ENCODE measurements at places on chromosomes 12 and 14.

- DNase-seq = no peak
Observed at GRCh38 chr12:72673853-72674252, 401.7 kb downstream of the TRHDE start.

DNA sequence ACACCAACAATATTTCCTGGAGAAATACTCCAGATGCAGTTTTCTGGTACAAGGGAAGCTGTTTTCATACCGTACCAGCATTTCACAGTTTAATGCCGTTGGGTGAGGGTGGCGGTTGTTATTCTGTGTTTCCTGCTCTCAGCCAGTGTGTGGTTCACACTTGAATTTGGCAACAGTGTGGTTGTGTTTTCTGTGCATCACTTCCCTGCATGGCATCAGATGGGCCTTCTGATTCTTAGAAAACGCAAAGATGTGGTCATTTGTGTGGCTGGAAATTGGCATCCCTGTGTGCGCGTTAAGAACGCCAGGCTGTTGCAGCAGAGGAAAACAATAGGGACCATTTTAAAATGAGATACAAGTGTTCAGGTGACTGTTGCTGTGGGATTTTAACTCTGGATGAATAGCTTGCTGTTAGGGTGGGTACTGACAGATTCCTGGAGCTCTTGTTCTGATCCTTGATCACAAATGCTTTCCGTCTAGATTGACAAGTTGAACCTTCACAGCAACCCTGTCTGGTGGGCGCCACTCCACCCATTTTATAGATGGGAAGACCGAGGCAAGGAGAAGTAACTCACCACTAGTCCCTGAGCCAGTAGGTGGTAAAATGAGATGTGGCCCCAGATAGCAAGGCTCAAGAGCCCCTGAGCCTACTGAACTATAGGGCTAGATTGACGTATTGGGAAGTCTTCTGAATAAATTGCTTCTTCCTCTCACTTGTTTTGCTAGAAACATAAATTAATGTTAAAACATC, 231.2 kb downstream of the CHST11 start:
- DNase-seq = no peak

- DNase-seq = no peak
Observed at GRCh38 chr14:55767286-55767685, 187.3 kb downstream of the KTN1 start.

GRCh38 chr12:40207551-40207950, 17.2 kb upstream of the LRRK2 start:
- no peak for DNase-seq

DNA sequence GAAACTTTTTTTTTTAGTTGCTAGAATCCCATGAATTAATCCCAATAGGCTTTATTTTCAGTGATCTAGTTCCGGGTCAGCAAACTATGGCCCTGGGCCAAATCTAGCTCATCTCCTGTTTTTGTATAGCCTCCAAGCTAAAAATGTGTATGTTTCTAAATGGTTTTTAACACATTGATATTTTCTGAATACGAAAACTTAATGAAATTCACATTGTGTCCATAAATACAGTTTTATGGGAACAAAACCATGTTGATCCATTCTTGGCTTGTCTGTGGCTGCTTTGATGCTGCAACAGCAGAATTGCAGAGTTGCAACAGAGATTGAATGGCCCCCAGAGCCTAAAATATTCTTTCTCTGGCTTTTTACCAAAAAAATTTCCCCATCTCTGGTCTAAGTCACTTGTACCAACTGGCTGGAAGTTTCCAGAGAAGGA, 47.5 kb downstream of the ZNF664 start:
- DNase-seq = no peak

- no peak for DNase-seq
Observed at GRCh38 chr12:115708801-115709200, 568.7 kb downstream of the MED13L start.

DNA sequence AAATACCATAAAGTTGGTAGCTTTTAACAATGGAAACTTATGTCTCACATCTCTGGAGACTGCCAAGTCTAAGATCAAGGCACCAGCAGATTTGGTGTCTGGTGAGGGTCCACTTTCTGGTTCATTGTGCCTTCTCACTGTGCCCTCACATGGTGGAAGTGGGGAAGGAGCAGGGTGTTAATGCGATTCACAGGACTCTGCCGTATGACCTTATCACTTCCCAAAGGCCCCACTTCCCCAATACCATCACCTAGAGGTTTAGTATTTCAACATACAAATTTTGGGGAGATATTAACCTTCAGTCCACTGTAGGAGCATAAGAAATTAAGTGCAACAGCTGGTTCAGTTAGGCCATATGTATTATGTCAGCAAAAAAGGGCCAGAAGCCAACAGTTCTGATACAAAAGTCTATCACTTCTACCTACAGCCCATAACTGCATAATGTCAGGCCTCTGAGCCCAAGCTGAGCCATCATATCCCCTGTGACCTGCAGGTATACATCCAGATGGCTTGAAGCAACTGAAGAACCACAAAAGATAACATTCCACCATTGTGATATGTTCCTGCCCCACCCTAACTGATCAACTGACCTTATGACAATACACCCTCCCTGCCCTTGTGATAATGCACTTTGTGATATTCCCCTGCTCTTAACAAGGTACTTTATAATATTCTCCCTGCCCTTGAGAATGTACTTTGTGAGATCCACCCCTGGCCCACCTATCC, 24.7 kb downstream of the DDHD1 start:
- no peak for DNase-seq

- DNase-seq = no peak
Observed at GRCh38 chr14:29616922-29617321, 310.7 kb downstream of the PRKD1 start.

DNA sequence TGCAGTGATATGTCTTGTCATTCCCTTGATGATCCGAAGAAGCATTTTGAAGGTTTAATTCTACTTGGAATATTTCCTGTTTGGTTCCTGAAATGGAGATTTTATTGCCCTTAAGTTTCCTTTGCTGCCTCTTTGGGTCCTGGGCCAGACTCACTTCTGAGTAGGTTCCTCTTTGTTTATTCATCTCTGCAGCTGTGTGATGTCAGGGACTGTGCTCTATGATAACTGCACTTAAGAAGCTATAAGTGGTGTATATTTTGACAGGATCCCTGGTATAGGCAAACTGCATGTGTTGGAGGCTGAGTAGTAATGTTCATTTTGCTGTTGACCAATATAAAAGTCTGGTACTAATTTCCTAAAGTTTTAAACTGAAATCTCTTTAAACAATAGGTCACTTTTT, at the start of gene KLRC4:
TSS of gene KLRC4 (minus strand) at position 366 of the 400 bp plus-strand sequence. CDS start at position 184, 182 bp downstream.
- no peak for DNase-seq

GRCh38 chr12:42145197-42145549, 499 bp upstream of the GXYLT1 start:
- no peak for DNase-seq

DNA sequence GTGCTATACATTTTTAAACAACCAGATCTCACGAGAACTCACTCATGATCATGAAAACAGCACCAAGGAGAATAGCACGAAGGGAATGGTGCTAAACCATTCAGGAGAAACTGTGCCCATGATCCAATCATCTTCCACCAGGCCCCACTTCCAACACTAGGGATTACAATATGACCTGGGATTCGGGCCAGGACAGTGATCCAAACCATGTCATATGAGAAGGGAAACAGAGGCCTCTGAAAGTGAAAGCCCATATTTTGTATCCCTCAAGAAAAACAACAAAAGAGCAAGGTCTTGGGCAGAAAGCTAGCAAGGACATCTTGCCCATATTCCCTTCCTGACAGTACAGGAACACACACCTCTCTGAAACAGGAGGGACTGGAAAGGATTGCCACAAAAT, 163.9 kb upstream of the VASH1 start:
- no peak for DNase-seq

DNA sequence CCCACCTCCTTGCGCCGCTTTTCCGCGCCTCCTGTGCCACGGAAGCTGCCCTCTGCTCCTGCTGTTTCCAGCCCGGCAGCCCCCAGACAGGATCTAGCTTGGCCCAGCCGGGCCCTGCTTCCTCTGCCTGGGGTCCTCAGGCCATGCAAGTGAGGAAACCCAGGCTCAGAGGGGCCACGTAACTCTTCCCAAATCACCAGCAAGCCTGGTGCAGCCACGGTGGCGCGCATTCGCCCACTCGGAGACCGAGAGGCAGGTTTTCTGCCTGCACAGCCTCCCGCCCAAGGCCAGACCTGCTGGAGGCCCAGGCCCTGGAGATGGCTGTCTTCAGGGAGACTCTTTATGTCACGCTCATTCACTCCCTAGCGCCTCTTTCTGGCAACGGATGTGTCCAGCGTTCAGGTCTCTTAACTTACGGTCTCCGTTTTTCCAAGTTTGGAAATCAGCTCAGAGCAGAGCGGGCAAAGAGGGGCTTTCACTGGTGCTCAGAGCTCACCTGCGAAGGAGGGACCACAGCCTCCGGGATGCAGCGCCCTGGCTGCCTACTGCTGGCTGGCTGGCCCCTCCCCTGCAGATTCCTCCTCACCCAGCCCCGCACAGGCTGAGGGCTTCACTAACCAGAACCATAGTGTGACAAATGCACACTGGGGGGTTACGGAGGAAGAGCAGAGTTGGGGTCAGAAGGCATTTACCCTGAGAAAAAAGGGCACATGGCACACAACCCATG, 20.6 kb upstream of the CEP170B start:
- DNase-seq = no peak

GRCh38 chr12:11856971-11857370, 207.5 kb downstream of the ETV6 start:
- DNase-seq = no peak

GRCh38 chr14:50109342-50109741, 7.0 kb downstream of the VCPKMT start:
- DNase-seq = no peak

- no peak for DNase-seq
Observed at GRCh38 chr12:9143929-9144729, 28.4 kb upstream of the A2M start.

DNA sequence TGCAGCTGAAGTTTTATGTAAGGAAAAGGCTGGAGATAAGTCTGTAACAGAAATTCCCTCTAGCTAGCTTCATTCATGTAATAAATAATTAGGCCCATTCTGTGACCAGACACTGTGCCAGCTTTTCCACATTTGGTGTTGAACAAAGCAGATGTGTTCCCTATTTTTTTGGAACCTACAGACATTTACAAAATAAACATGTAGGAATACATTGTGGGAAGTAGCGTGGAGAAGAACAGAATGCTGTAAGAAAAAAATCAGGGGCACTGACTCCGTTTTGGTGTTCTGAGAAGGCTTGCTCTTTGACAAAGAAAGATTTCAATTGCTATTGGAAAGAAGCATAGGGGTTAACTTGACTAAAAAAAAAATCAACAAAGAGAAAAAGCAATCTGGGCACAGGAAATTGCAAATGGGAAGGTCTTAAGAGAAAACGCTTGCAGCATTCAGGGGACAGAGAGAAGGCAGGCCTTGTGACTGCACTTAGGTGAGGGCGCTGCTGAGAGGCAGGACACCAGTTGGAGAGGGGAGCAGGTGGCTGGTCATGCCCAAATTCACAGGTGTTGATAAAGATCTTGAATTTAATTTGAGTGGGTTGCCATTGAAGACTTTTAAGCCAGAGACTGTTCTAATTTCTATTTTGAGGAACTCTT, 4.0 kb downstream of the FAR2 start:
- DNase-seq = no peak

DNA sequence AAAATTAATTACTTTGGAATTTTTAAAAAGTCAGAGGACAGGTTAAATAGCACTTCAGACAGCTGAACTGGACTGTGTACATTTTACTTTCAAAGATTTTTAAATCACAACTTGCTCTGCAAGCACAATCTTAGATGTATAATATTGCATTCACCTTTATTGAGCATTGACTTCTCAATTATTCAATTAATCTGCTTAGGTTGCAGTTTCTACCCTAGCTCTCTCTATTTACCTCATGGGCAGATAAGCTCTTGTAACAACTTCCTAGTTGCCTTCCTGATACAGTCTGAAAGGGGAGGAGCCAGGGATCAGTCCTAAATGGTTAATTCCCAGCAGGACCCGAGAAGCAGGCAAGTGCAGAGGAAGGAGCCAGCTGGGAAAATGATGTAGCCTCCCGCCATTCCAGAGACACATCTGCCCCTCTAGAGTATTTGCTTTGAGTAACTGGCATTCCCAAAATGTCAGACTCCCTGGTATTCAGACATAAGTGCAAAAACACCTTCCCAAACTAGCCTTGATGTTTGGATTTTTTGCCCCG, 302.8 kb downstream of the GALC start:
- no peak for DNase-seq

DNA sequence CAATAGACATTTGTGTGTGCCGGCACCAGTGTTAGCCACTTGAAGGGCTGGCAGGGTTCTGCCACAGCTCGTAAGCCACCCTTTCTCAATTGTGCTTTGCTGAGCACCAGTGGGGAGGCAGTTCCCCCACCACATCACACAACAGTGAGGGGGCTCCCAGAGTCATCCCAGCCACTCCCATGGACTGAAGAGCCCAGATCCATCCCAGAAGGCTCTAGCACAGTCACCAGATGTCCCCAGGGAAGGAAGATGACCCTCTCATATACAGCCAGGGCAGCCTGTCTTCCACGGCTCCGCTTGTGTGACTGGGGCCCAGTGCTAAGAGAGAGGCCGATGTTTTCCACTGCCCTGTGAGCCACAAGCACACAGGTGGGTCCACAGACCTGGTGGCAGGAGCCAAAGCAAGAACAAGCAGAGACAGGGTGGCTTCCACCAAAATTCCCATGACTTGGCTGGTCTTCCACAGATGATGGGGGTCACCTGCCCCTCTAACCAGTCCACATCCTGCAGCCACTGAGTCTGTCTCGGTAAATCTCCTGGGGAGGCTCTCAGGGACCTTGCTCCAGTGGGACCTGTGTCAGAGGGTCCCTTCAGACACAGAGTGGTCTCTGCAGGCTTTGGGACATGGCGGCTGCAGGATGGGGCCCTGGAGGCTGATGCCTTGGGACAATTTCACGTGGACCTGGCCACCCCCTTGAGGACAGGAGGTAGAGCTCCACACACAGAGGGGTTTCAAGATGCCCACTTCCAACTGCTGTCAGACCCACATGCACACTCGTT, 71.9 kb upstream of the DDX11 start:
- DNase-seq = no peak

DNA sequence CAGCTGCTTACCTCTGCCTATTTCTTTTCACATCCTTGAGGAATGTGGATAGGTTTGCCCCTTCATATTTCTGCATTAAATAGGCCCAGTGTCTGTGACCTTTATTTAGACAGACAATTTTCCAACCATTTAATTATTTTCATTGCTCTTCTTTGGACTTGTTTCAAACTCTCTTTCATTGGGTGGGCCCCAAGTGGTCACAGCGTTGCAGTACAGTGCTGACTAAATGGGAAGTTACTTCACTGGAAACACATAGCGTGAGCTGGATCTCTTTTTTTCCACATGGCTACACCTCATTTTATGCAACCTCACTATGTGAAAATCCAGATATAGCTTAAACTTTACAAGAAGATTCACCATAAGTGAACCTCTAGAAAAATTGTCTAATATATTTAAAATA, 438.9 kb downstream of the ADAMTS20 start:
- no peak for DNase-seq

DNA sequence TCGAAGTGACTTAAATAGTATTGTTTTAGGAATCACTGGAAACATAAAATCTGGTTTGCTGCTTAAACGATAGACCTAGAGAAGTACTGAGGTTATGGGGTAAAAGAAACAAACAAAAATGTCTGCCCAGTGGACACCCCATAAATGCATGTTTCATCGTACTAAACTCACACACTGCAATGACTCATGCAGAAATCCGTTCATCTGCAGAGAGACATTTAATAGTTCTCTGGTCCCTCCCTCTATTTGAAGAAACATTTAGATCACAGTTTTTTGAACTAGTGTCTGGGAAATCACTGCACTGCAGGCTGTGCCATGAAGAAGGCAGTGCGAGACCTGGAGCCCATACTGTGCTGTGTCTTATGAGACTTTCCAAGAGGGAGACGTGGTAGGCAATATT, 25.5 kb downstream of the SLC17A8 start:
- no peak for DNase-seq

GRCh38 chr14:94752591-94753436, 17.1 kb downstream of the GSC start:
- DNase-seq = no peak
